Activated T-helper 1 cell treated with anti-CD3 and anti-CD28 coated beads, Interleukin-2, amount 50 U/mL, for 16 hours (primary cell): ENCODE measurements at places on chromosomes 2 and 18.

DNA sequence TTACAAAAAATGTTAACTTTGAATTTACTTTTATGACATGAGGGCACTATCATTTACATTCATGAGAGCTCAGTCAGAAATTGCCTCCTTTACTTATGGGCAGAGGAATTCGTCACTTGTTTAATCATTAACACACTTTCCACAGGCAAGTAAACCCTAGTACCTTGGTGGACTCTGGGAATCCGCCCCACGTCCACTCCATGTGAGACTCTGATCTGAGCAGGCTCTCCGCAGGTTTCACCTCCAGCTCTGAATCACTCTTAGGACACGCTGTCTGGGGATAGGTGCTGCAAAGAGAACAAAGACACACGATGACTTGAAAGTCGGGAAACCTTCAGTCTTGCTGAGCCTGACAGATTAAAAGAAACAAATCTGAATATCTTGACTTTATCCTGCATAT, 73.6 kb downstream of the LPIN2 start:
- no peak for DNase-seq

- DNase-seq: no peak
These were observed 54.2 kb upstream of the SEMA4C start for GRCh38 chr2:96923810-96924774.

DNA sequence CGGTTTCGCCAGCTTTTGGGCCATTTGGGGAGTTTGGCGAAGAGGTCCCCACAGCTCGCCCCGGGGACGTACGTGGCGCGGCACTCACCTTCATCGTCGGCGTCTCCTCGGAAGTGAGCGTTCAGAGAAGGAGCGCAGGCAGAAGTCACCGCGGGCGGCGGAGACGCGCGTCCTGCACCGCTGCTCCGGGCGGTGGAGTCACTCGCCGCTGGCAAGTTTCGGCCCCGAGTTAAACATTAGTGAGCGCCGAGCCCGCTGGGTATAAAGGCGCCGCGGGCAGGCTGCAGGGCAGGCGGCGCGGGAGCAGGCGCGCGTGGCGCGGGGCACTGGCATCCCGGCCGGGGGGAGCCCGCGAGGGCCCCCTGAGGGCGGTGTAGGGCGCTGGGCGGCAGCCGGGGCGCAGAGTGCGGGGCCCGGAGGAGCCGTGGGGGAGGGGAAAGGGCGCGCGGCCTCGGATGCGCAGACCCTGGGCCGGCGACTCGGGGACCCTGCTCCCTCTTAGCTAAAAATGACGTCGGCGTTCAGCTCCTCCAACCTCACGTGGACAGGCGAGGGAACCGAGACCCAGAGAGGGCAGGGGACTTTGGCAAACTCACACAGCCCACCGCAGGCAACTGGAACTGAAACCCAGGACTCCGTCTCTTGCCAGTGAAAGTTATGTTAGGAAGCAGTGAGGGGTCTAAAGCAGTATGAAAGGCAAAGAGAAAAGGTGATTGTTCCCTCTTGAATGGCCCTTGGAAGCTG, at the start of gene DPP4:
TSS of gene DPP4 (minus strand) at position 328 of the 744 bp plus-strand sequence. CDS start at position 94, 234 bp downstream.
- DNase-seq: peak; percentile 15

DNA sequence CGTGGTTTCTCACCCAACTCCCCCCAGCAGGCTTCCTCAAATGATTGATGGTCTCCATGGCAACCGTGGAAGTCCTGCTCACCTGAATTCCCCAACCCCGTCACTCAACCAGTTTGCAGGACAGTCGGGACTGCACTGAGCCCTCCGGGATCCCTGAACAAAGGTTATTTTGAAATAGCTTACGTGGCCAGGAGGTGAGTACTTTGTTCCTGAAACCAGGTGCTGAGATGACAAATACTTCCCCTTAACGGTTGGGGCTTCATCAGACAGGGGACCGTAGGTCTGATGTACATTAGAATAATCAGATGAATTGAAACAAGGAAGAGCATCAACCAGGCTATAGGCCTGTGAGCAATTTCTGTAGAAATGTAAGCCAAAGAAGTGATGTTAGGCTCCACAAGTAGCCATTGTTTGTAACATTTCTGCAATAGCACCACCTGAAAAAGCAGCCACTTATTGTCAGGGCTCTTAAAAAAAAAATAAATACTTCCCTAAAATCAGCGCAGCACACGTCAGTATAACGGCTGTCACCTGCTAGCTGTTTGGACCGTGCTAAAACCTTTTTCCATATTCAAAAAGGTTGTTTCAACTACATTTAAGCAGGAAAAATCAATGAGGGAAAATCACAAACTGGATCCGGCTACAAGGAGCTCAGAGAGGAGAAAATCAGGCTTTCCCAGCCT, 206.4 kb upstream of the ID2 start:
- no peak for DNase-seq

DNA sequence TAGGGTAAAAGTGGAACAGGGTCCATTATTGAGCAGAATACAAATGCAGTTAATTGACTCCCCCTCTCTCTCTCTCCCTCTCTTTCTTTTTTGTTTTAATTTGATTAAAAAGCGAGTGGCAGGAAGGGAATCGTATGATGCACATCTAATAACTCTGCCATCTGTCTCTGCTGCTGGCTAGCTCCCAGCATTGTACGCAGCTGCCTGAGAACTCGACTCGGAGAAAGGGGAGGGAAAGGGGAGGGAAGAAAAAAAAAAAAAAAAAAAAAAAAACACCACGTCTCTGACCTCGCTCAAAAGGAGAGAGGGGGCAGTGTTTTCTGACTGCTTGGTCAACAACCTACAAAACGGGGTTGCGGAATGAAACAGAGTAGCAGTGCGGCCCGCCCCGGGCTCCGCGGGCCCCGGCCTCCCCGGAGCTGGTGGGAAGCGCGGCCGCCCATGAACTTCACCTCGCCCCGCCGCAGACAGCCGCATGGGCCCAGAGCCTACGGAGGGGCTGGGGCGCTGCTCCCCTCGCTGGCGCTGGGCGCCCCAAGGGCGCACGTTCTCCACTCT, 265.7 kb downstream of the TCF4 start:
- DNase-seq: no peak

- DNase-seq: no peak
These were observed 138.8 kb downstream of the ATAD2B start for GRCh38 chr2:23788100-23788499.

GRCh38 chr2:10330700-10331026, 28.0 kb downstream of the HPCAL1 start:
- no peak for DNase-seq

DNA sequence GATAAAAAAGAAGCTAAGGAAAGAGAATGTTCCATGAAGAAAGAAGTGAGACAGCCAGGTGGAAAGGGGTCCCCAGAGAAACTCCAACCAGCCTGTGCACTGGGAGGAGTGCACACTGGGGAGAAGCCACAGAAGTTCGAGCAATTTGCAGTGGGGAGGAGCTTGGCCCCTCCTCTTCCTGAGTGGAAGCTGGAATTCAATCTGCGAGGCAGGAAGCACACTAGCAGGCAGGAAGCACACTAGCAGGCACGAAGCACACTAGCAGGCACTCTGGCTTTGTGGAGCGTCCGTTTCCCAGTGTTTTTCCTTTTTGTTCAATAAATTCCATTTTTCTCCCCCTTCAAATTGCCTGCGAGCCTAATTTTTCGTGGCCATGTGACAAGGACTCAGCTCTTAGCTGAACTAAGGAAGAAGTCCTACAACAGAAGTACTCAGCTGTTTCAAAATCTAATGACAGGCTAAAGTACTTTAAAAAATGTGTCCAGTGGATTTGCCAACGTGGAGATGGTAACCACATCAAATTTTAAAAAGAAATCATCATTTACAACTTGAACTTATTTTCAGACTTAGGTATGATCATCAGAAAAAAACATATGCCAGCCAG, 21.4 kb upstream of the SPIRE1 start:
- DNase-seq: no peak

- no peak for DNase-seq
These were observed 70.2 kb downstream of the INPP4A start for GRCh38 chr2:98514879-98515249.

- DNase-seq: peak; percentile 43
These were observed 4.9 kb upstream of the PDCD1 start for GRCh38 chr2:241863536-241863954.

- no peak for DNase-seq
These were observed 9.7 kb upstream of the OTOS start for GRCh38 chr2:240149943-240150784.

GRCh38 chr18:67485655-67486054, 30.9 kb downstream of the DSEL start:
- DNase-seq: no peak

GRCh38 chr2:20479835-20480234, 33.0 kb downstream of the RHOB start:
- DNase-seq: no peak

- no peak for DNase-seq
These were observed 520.5 kb downstream of the KCNJ3 start for GRCh38 chr2:155218945-155219344.

- DNase-seq: no peak
These were observed 556.0 kb upstream of the MEX3C start for GRCh38 chr18:51753365-51754057.

DNA sequence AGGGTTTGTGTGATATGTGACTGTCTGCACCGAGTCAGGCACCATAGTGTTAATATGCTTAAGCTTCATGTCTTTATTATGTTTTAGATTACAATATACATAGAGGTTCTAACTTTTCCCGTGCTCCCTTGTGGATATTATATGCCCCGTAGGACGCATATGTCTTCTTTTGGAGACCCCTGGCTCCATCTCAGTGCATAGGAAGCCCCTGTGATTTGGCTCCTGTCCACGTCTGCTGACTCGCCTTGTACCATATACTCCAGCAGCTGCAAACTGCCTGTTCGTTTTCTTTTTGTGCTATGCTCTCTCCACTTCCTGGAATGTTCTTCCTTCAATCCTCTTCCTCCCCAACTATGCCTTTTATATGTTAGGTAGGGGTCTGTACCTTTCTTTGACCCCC, 110.9 kb downstream of the PTRHD1 start:
- DNase-seq: no peak

GRCh38 chr18:48985161-48985560, 34.4 kb upstream of the SMAD7 start:
- no peak for DNase-seq

GRCh38 chr18:74132201-74132600, 15.4 kb downstream of the FBXO15 start:
- DNase-seq: no peak

GRCh38 chr2:1481406-1482252, 68.4 kb downstream of the TPO start:
- DNase-seq: no peak

DNA sequence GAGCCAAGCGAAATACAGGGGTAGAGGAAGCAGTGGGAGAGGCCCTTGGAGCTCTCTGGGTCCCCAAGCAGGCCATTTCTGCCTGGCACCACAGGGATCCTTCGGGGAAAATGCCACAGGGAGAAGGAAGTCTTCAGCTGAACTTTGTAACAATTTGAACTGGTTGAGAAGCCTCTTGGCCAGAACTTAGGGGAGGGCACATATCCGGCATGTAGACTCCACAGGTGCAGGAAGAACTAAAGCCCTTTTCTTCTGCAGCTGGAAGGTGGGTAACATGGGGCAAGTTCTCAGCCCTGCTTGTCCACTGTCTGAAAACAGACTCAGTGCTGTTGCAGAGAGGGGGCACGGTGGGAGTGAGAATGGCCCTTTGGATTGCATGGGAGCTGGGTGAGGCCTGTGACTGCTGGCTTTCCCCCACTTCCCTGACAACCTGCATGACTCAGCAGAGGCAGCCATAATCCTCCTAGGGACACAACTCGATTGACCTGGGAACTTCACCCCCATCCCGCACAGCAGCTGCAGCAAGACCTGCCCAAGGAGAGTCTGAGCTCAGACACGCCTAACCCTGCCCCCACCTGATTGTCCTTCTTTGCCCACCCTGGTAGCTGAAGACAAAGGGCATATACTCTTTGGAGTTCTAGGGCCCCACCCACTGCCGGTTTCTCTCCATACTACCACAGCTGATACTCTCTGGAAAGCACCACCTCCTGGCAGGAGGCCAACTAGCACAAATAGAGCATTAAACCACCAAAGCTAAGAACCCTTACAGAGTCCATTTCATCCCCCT, 101.6 kb upstream of the FAM136A start:
- no peak for DNase-seq

GRCh38 chr2:15006667-15007066, 374.1 kb downstream of the LRATD1 start:
- no peak for DNase-seq

GRCh38 chr2:12543978-12544558, 172.7 kb upstream of the TRIB2 start:
- no peak for DNase-seq

- no peak for DNase-seq
These were observed 63.0 kb upstream of the PSMD14 start for GRCh38 chr2:161245261-161245553.

- DNase-seq: no peak
These were observed 50.8 kb downstream of the TRIB2 start for GRCh38 chr2:12767541-12767940.

DNA sequence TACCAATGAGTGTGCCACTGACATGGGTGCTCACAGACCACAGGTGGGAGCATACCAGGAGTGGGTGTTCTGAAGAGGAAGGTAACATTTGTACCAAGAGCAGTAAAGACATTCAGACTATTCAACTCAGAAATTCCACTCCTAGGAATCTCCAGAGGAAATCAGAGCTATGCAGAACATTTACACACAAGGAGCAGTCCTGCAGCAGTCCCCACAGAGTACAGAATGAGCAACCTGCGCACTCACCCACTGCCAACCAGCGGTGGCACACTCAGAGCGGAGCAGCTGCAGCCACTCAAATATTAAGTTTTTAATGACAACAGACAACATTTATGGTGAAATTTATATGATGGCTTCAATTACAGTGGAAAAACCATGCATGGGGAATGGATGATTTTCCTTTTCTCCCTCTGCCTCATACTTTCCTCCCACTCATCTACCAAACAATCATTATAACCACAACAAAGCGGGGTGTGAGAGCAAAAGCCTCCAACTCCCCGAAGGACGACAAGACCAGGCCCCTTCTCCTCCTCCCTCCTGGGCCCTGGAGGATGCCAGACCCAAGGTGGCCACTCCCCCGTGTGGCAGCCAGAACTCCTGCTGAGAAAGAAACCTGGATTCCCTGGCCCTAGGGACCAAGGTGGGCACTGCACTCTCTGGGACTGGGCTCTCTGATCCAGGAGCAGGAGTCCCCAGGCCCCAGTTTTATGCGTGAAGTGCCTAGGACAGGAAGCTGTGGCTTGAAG, 5.4 kb downstream of the HS6ST1 start:
- peak; percentile 2 for DNase-seq

GRCh38 chr2:120904379-120904778, 168.7 kb downstream of the GLI2 start:
- no peak for DNase-seq

DNA sequence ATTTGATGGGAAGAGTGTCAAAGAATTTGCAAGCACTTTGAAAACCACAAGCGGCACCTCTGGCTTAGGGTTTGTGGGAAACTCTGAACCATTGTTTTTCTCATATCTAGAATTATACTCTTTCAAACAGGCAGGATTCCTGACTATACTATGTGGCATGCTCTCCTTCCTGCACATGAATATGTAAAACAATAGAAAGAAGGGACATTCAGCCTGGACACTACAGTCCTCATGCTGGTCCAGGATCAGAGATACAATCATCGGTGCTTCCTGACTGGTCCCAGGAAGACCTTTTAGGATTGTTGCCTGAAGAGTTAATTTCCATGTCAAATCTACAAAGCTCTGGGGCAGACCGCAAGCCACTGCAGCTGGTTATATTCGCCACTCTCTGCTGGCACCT, 55.7 kb upstream of the RASGRP3 start:
- DNase-seq: no peak

GRCh38 chr18:2551425-2551824, 19.9 kb downstream of the METTL4 start:
- DNase-seq: no peak
